Activated CD4-positive, CD25-positive, alpha-beta regulatory T cell (primary cell): ENCODE measurements at places on chromosomes 12 and 14.

GRCh38 chr12:105026411-105026810 lies 40.3 kb downstream of the NOPCHAP1 start:
- no peak for DNase-seq

DNA sequence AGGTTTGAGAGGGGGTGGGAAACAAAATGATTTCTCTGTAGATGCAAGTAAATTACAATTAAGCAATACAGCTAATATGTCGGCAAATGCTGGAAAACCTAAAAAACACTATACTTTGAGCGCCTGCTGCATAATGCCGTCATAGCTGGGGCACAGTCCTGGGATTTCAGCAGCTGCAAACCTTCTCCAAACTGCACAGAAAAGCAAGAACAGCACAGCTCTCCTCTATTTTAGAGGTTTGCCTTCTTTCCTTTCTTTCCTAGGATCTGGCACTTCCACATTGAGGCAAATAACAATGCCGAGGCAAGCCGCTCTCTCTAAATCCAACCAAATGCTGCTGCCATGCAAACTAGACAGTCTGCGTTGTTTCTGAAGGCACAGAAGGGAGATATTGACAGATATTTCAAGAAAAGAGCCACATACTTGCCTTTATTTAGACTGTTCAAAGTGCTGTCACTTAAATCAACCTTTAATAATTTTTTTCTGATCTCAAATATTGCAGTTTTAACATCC lies 287.1 kb upstream of the G2E3 start:
- DNase-seq: no peak

DNA sequence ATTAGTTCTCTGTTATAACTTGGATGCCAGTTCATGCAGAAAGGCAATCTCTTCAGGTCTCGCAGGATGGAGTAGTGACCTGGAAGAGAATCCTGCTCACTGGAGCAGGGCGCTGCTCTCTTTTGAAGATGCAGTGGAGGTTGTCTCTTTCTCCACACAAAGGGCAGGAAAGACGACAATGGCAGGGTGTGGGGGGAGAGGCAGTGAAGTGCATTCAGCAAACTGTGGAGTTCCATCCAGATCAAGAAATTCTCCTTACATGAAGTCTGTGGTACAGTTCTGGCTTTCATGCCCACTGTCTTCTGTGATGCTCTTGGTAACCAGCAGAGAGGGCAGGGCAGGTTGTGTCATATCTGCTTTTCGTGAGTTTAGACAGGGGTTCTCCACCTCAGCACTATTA lies 6.6 kb upstream of the PPP2R5C start:
- DNase-seq: no peak

DNA sequence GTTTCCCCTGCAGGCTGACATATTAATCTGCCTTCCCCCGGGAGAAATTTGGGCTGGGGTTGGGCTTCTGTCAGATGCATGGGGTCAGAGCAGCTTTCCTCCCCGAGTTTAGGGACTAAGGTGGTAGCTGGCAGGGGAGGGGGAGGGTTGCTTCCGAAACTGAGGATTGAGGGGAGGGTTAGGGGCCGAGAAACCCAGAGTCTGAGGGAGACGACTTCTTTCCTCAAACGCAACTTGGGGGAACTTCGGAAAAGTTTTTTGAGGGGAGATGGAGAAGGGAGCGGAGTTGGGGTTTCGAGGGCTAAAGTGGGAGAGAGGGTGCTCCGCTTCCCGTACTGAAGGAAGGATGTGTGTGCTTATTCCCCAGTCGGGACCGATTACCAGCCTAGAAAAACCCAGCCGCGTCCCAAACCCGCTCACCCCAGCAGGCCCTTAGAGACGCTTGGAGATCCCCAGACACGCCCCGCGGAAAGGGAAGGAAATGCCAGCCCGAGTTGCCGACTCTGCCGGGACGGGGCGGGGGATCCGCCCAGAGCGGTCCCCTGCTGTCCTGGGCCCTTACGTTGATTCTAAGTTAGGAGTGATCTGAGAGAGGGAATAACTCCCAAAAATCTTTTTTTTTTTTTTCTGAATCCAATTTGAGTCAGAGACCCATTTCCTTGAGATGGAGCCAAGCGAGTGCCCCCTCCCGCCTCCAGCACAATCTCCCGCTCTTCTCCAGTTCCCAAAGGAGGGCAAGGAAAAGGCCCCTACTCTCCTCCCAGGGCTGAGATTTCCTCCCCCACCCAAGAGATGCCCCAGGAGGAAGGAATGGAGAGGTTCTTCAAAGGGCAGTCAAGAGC lies 61.9 kb downstream of the SMUG1 start:
- DNase-seq: no peak

DNA sequence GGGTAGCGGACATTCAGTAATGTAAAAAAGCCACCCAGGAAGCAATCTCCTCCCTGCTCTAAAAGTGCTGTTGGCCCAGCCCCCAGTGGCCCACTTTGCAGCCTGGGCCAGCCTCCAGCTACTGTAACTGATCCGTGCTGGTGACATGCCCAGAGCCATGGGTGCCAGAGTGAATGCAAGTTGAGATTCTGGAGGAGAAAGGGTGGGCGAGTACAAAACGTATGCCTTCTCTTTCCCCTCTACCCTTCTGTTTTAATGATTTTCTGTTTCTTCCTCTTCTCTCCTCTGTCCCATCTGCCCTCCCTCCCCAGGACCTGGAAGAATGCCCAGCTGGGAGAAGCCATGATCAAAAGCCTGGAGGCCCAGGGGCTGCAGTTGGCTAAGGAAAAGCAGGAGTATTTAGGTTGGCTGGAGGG lies 16.9 kb downstream of the PLEKHD1 start:
- no peak for DNase-seq

DNA sequence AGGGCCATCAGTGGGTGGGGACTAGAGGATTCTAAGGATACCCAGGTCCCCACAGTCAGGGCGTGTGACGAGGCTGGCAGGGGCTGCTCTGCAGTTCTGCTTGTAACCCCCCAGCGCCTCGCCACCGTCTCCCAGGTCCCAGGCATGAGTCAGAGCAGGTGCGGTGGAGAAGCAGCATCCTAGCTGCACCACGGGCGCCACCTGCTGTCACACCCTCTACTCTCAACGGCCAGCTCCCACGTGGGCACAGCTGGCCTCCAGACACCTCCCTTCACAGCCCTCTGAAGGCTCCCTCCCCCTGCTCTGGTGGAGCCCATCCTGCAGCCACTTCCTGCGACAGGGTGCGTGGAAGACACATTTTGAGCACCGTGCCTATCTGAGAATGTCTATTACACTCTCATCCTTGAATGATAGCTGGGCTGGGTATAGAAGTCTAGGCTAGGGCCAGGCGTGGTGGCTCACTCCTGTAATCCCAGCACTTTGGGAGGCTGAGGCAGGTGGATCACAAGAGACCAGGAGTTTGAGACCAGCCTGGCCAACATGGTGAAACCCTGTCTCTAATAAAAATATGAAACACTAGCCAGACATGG lies 6.9 kb upstream of the NUDT14 start:
- no peak for DNase-seq
